Fibroblast of villous mesenchyme (primary cell): ENCODE measurements at places on chromosomes 2 and 18. TPM values are rescaled to one million over a fixed set of nuclear protein-coding genes. Genes with fewer than 3 reads are reported as not detected.
A peak's percentile ranks its signal among the peaks of the same experiment; 100 is the strongest.

GRCh38 chr18:73891572-73892421 lies 255.8 kb downstream of the FBXO15 start:
- no peak for DNase-seq

DNA sequence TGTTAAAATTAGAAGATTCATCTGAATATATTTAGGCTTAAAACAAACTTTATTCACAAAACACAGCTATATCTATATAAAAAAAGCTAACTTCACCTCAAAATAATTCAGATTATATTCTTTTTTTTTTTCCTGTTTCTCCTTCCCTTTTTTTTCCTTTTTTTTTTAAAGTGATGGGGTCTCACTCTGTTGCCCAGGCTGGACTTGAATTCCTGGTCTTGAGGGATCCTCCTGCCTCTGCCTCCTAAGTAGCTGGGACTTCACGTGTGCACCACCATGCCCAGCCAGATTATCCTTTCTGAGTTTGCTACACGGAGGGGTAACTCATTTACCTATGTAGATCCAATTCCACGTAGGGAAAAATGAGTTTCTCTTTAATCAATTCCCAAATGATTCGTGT lies 3.8 kb downstream of the IDH1 start:
- no peak for DNase-seq

DNA sequence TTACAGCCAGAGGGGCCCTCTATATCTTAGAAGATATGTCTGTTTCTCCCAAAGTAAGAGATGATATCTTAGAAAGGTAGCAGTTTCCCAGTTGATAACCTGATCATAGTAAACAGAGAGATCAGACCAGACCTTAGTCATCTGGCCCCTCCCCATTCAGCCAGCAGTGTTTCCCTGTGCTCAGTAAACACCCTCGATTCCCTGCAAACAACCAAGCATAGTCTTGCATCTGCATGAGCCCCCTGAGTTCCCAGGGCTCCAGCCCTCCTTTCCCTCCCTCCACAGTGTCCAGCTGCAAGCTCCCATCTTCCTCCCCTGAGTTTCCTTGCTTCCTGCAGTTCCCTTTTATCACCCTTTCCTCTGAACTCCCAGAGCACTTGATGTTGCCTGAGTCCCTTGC lies 20.3 kb downstream of the NRP2 start:
- no peak for DNase-seq

DNA sequence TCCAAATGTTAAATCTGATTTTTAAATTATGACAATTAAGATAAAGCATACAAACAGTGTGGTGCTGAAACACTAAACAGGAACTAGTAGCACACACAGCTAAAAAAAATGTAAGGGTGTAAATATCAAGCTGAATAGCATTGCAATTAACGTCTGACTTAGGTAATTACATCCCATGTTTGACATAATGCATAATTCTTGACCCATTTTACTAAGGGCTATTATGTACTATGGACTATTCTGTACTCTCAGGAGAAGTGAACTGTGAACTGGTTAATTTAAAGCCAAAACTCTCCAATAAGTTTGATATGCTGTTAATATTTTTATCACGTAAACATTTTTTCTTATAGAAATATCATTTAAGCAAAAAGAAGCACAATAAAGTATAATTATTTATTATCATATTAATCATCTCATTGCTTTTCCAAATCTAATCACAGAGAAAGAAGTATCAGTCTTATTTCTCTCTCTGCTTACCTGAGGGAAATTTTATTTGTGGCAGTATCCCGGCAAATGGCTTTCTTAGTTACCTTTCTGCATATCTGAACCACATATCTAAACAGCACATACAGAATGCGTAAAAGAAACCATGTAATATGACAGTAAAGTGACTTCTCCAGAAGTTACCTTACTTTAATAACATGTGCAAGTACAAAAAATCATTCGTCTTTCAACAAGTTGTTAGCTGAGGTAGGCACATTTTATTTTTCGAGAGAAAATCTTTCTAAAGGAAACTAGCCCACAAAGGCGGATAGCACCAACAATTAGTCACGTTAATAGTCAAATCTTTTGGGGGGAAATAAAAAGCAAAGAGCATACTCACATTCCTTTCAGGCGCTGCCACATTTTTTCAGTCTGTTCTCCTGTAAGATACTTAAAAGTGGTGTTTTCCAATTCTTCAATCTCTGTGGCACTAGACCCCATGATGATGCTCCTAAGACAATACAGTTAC lies 94.9 kb upstream of the PDE1A start:
- DNase-seq = no peak

- no peak for DNase-seq
Measured at GRCh38 chr2:28451793-28452533, 43.9 kb upstream of the PLB1 start.

Gene HOXD11
- total RNA-seq = 26.4 and 42.3 TPM in 2 replicates

GRCh38 chr2:190973726-190974628 lies 40.0 kb downstream of the STAT1 start:
- DNase-seq = peak; percentile 45

Gene GNLY
- not detected in 2 replicates for total RNA-seq

Gene CFLAR
- total RNA-seq = 65.1 and 143 TPM in 2 replicates

Gene TEKT4
- total RNA-seq = not detected in 2 replicates

GRCh38 chr2:206798000-206798399 lies 32.6 kb downstream of the FASTKD2 start:
- no peak for DNase-seq

- DNase-seq = no peak
Measured at GRCh38 chr2:50753234-50753633, 278.7 kb downstream of the NRXN1 start.

DNA sequence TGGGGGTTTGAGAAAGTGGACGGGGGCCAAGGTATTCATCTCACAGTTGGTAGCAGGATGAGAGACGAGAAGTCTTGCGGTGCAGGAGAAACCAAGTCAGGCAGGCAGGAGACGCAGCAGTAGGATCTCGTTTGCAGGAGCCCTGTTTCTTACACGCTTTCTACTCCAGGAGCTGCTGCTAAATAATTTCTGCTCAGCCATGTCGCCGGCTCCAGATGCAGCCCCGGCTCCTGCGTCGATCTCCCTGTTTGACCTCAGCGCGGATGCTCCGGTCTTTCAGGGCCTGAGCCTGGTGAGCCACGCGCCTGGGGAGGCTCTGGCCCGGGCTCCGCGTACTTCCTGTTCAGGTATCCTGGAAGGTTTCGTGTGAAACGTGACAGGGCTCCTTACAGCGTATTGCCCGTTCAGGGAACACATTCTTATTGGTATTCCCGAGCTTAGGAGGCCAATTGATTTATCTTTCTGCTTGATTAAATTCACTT lies 494 bp downstream of the ANKZF1 start:
- DNase-seq = peak; percentile 64

DNA sequence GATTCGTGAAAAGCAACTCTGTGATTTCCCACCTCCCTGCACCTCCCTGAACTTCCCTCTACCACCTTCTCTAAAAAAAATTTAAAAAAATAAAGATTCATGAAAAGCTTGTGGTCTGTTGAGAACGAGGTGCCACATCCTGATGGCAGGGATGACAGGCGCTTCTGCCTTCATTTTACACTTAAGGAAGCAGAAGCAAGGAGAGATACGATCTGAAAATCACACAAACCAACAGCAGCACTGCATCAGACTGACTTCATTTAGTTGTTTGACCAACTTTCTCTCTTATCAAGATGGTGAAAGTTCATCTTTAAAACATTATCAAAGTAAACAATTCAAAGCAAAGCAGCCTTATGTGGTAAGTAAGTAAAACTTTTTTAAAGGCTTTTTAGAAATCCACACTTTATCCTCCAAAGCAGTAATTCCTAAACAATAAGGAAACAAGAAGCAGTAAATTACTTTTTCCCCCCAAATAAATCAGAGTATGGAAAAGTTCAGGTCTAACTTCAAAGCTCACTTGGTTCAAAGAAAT lies 15.5 kb downstream of the WDFY1 start:
- peak; percentile 67 for DNase-seq

DNA sequence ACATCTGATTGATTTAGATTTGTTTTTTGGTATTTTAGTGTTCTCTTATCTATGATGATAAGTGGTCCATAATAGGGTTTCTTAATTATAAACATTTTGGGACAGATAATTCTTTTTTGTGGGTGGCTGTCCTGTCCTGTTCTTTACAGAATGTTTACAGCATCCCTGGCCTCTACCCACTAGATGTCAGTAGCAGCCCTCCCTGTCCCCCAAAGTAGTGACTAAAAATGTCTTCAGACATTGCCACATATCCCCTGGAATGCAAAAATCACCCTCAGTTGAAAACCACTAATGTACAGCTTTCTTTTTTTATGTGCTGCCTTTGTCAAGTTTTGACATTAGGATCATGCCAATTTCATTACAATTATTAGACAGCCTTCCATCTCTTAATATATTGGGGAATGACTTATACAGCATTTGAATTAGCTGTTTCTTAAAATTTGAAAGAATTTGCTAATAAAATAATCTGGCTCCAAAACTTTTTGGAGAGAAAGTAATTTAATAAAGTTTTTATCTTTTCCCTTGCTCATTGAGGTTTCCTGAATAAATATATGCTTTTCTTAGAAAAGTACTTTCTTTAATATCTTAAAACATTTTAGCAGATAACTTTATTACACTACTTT lies 19.5 kb downstream of the WIPF1 start:
- DNase-seq = peak; percentile 71

GRCh38 chr2:118309257-118309945 lies 221.1 kb downstream of the INSIG2 start:
- DNase-seq = no peak

- no peak for DNase-seq
Measured at GRCh38 chr2:132253496-132254305, 91.9 kb upstream of the ANKRD30BL start.

DNA sequence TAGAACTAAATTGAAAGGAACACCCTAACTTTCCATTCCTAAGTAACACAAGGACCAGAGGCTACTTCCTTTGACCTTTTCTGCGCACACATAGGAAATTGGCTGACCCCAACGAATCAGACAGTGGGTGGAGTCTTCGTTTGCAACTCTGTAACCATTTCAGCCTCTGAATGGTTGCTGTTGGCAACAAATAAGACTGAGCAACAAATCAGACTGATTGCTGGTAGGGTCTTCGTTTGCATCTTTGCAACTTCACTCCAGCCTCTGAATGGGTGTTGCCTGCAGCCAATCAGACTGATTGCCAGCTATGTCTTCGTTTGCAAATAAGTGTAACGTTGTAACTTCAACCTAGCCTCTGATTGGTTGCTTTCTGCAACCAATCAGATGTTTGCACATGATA lies 34.6 kb downstream of the USP40 start:
- no peak for DNase-seq

DNA sequence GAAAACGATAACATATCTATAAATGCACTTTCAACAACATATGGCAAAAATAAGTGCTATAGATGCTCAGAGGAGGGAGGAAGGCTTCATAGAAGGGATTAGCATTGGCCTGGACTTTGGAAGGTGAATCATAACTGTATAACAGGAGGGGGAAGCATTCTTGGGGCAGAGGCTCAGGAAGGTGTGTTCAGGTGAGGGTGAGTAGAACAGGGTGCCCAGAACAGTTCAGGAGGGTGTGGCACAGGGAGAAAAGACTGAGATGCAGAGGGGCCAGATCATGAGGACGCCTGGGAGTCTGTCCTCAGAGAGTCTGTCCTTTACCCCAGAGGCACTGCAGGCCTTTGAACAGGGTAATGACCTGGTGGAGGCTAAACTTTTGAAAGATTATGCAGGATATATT lies 29.3 kb upstream of the MEP1B start:
- no peak for DNase-seq

DNA sequence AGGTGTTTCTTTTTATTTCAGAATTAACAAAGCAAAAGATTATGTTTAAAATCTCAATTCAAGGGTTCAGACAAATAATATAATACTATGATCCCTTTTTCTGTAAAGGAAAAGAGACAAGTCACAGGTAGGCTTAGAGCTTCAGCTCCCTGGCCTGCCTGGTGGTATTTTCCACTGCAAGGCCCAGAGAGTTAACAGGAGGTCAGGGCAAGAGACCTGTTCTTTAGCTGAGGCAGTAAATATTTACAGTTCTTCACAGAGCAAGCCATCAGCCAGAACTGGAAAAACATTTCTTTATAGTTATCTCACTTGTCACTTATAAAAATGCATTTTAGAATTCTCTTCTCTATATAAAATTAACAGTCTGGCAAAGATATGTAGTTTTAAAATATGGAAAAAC lies 70.1 kb downstream of the EPG5 start:
- DNase-seq = peak; percentile 48
